Glutamatergic neuron (in vitro differentiated cells): ENCODE measurements at places on chromosomes 6 and 20. TPM values are rescaled to one million over a fixed set of nuclear protein-coding genes. Genes with fewer than 3 reads are reported as not detected.

GRCh38 chr6:20791074-20791473 is 256.8 kb downstream of the CDKAL1 start:
- H3K4me1 ChIP-seq, result peaks cover 6% of the 10 kb centered on the region
- DNase-seq, result no peak
- no peaks in the 10 kb centered on the region for H3K36me3 ChIP-seq

- no peak for DNase-seq
- peaks cover 2% of the 10 kb centered on the region for H3K27me3 ChIP-seq
- H3K36me3 ChIP-seq, result no peaks in the 10 kb centered on the region
- H3K27ac ChIP-seq, result no peak overlapping the region
- no peak overlapping the region for H3K4me3 ChIP-seq
- no peaks in the 10 kb centered on the region for H3K4me1 ChIP-seq
Measured at GRCh38 chr6:168584249-168584648, 143.3 kb downstream of the SMOC2 start.

- no peak for DNase-seq
- H3K27me3 ChIP-seq, result peaks cover 5% of the 10 kb centered on the region
- H3K27ac ChIP-seq, result no peak overlapping the region
- H3K4me3 ChIP-seq, result no peak overlapping the region
- peaks cover 15% of the 10 kb centered on the region for H3K4me1 ChIP-seq
Measured at GRCh38 chr6:156559162-156559690, 218.0 kb upstream of the ARID1B start.

- no peak overlapping the region for H3K4me3 ChIP-seq
- no peaks in the 10 kb centered on the region for H3K36me3 ChIP-seq
- no peaks in the 10 kb centered on the region for H3K27me3 ChIP-seq
Measured at GRCh38 chr6:16754274-16754673, 7.0 kb downstream of the ATXN1 start.

DNA sequence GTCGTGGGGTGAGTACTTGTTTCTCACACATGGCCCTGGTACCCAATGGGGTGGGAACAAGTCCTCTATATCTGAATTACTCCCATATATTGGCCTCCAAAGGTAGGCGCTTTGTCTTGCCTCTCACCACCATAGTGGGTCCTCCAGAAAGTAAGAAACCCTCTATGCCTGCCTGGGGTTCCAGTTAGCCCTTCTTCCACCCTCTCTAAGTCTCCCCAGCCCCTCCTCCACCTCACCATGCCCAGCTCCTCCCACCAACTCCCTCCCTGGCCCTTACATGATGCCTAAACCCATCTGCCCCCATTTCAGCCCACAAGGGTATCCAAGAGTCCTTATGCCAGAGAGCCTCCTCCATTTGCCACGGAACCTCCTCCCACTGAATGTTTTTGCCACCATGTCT is 884 bp downstream of the TSPO2 start:
- no peaks in the 10 kb centered on the region for H3K4me1 ChIP-seq
- no peak overlapping the region for H3K4me3 ChIP-seq
- DNase-seq, result no peak
- no peaks in the 10 kb centered on the region for H3K36me3 ChIP-seq
- H3K27me3 ChIP-seq, result peaks cover 2% of the 10 kb centered on the region
- H3K27ac ChIP-seq, result no peak overlapping the region

GRCh38 chr6:18245079-18245478 is 19.3 kb downstream of the DEK start:
- H3K27me3 ChIP-seq, result peaks cover 1% of the 10 kb centered on the region
- DNase-seq, result no peak
- no peak overlapping the region for H3K27ac ChIP-seq
- H3K4me3 ChIP-seq, result no peak overlapping the region

C20orf144 gene
- not detected for total RNA-seq

GRM1 gene
- 0.17 TPM for total RNA-seq

GRCh38 chr20:44943828-44944227 is 16.4 kb downstream of the TOMM34 start:
- DNase-seq, result no peak
- no peaks in the 10 kb centered on the region for H3K4me1 ChIP-seq
- no peak overlapping the region for H3K4me3 ChIP-seq
- H3K27me3 ChIP-seq, result no peaks in the 10 kb centered on the region

MAP7 gene
- 2.2 TPM for total RNA-seq

GRCh38 chr6:130932438-130932837 is 105.2 kb downstream of the SMLR1 start:
- H3K4me3 ChIP-seq, result no peak overlapping the region
- H3K27ac ChIP-seq, result no peak overlapping the region
- peaks cover 3% of the 10 kb centered on the region for H3K4me1 ChIP-seq
- peaks cover 4% of the 10 kb centered on the region for H3K27me3 ChIP-seq
- H3K36me3 ChIP-seq, result no peaks in the 10 kb centered on the region

- no peaks in the 10 kb centered on the region for H3K36me3 ChIP-seq
- no peak overlapping the region for H3K27ac ChIP-seq
- peaks cover 3% of the 10 kb centered on the region for H3K4me1 ChIP-seq
- H3K27me3 ChIP-seq, result peaks cover 8% of the 10 kb centered on the region
Measured at GRCh38 chr6:39083231-39083634, 31.8 kb downstream of the SAYSD1 start.

HLA-DPA1 gene
- 1.0 TPM for total RNA-seq

LPA gene
- total RNA-seq, result 1.9 TPM

SLC44A4 gene
- not detected for total RNA-seq

DNA sequence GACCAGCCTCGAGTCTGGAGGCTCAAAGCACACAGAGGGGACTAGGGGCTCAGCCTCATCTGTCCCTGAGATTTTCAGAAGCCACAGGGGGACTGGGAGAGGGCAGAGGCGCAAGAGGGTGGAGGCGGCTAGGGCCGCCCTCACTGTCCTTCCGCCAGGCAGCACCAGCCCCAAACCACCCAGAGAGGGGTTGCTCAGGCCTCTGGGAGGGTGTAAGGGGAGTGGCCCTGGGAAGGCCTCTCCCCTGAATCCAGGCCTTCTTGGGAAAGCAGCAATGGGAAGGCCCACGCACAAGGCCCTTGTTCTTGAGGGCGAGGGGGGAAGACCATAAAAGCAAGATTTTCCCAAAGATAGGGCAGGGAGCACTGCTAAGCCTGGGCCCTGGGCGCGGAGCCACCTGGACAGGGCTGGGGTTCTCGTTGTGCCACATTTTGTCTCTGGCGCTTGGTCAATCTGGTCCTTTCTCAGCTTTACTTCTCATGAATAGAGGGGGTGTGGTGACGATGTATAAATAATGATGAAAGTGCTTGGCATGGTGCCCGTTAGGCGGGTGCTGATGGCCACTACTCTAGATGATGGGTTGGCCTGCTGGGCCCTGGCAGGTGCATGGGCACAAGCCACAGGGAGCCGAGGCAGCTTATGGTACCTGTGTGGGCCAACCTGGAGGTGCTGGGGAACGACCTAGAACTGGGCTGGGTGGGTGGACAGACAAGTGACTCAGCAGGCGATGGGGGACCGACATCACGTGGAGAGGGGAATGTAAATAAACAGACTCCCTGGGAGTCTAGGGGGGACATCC is 4.8 kb downstream of the SAMD10 start:
- H3K4me3 ChIP-seq, result no peak overlapping the region
- DNase-seq, result no peak
- H3K4me1 ChIP-seq, result peaks cover 5% of the 10 kb centered on the region
- H3K36me3 ChIP-seq, result no peaks in the 10 kb centered on the region

GRCh38 chr6:84767526-84768201 is 3.3 kb upstream of the TBX18 start:
- no peak overlapping the region for H3K27ac ChIP-seq
- no peak for DNase-seq
- H3K36me3 ChIP-seq, result no peaks in the 10 kb centered on the region
- H3K4me3 ChIP-seq, result no peak overlapping the region
- H3K4me1 ChIP-seq, result peaks cover 16% of the 10 kb centered on the region
- peaks cover 36% of the 10 kb centered on the region for H3K27me3 ChIP-seq

DNA sequence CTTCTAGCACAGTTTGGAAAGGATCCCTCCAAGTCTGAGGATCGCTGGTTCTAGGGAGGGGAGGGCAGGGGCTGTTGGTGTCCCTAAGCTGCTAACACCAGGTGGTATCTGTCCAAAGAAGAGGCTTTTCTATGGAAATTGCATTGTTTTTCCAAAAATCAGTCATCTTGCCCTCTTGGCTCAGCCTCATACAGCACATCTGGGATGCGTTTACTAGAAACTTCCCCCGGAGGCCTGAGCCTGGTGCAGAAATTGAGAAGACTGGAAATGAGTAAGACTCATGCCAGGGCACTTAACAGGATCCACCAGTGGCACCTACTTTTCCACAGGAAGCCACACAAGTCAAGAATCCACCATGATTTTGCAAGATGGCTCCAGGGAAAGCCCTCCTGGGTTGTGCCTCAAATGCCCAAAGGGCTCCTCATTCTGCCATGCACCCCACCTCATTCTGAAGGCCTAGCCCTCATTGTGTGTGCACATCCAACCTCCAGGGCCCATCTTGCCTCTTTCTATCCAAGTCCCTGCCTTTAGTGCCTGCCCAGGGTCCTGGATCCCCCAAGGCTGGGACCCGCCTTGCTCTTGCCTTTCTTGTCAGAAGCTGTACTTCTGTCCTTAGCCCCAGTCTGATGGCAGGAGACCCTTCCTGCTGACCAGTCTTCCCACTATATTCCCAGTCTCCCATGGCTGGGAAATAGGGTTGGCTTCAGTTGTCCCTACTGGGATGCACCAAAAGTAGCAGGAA is 97.6 kb downstream of the MRPL14 start:
- H3K36me3 ChIP-seq, result peaks cover 6% of the 10 kb centered on the region
- no peaks in the 10 kb centered on the region for H3K4me1 ChIP-seq
- H3K27me3 ChIP-seq, result peaks cover 3% of the 10 kb centered on the region
- H3K27ac ChIP-seq, result no peak overlapping the region
